ENCODE measurements at places on chromosomes 7 and 10. TPM values are rescaled to one million over a fixed set of nuclear protein-coding genes. Genes with fewer than 3 reads are reported as not detected.

The GSTO2 gene
- 0.38 TPM for total RNA-seq

The ANKRD61 gene
- 0.23 TPM for total RNA-seq

The TTYH3 gene
- 31.8 TPM for total RNA-seq

The AKR1C2 gene
- 10.0 TPM for total RNA-seq

The ECD gene
- total RNA-seq: 36.6 TPM

The SYNPO2L gene
- 0.63 TPM for total RNA-seq

The LIPN gene
- total RNA-seq: not detected

The LDB3 gene
- 0.06 TPM for total RNA-seq

The MMD2 gene
- not detected for total RNA-seq

Data from LHCN-M2 (cell line).